Omental fat pad (tissue), 4 donors: ENCODE measurements at places on chromosomes 5 and 9.

DNA sequence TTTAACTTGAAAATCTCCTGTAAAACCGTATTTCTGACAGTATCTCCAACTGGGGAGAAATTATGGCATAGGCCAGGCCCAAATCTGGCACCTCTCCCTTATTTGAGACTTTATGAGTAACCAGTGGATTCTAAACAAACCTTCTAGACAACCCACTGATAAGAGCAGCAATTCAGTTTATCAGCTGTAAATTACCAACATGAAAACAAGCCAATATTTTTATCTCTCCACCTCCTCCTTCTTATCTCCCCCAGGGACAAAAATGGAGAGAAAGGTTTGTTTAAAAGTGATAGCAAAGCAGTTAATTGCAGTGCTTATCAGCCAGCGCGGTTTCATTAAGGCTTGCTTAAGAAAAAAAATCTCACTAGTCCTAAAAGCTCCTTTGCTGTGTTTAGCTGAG is 53.8 kb downstream of the KCNV2 start:
- DNase-seq: no peak

DNA sequence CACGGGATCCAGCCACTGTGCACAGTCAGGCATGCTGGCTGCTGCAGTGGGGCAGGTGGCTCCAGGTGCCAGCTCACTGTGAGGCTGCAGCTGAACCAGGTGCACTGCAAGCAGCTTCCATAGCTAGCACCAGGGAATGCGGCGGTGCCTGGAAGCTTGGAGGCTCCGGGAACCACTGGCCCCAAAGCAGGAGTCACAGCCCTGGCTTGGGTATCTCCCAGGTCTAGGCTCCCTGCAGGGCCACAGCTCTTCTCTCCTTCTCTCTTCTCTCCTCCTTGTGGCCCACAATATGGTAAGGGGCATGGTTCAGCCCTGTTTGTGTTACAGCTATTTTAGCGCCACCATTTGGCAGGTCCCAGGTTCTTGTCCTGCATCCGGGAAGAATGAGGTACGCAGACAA is 6.7 kb upstream of the MTMR12 start:
- no peak for DNase-seq

- DNase-seq: no peak
Observed at GRCh38 chr5:17289681-17290539, 72.5 kb downstream of the BASP1 start.

- DNase-seq: no peak
Observed at GRCh38 chr9:87991151-87991870, 17.0 kb upstream of the CDK20 start.

DNA sequence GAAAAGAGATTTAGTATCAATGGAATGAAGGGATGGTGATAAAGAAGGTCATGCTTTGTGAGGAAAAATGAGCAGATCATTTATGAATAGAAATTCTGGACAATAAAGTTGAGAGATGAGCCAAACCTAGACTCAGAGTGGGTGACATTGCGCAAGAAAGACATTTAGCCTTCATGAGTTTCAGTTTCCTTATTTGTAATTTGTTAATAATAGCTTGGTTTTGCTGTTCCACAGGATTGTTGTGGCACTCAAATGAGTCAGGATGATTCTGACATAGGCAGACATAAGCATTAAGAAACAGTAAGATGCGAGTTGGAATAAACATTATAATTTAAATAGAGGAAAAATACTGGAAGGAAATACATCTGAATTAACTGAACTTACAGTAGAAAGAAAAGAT is 34.8 kb downstream of the ITGA2 start:
- DNase-seq: no peak

- DNase-seq: no peak
Observed at GRCh38 chr5:136075466-136075891, 46.7 kb downstream of the TGFBI start.

GRCh38 chr9:10235376-10235775 is 377.4 kb downstream of the PTPRD start:
- no peak for DNase-seq

DNA sequence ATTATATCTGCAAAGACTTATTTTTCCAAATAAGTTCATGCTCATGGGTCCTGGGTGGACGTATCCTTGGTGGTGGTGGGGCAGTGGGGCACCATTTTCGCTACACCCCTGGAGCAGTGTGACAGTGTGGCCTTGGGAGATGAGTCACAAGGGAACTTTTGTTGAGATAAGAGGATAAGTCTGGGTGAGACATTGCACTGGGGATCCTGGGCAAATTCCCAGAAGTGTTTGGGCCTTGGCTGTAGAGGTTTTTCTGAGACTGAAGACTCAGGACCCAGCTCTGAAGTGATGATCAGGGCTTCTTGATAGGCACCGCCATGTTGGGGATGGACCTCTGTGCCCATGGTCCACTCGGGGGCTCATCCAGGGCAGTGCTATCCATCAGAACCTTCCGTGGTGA is 149.4 kb downstream of the MACROH2A1 start:
- DNase-seq: no peak

- no peak for DNase-seq
Observed at GRCh38 chr5:138018849-138019248, 14.0 kb downstream of the FAM13B start.

- DNase-seq: no peak
Observed at GRCh38 chr5:89337-90286, 2.4 kb upstream of the PLEKHG4B start.

- DNase-seq: no peak
Observed at GRCh38 chr5:91219803-91220371, 163.2 kb downstream of the ARRDC3 start.

GRCh38 chr9:18834740-18835361 is 198.2 kb downstream of the SAXO1 start:
- DNase-seq: no peak

- no peak for DNase-seq
Observed at GRCh38 chr9:102985162-102985895, 9.8 kb upstream of the CYLC2 start.

GRCh38 chr9:551986-552929 is 289.2 kb upstream of the DMRT1 start:
- DNase-seq: no peak

DNA sequence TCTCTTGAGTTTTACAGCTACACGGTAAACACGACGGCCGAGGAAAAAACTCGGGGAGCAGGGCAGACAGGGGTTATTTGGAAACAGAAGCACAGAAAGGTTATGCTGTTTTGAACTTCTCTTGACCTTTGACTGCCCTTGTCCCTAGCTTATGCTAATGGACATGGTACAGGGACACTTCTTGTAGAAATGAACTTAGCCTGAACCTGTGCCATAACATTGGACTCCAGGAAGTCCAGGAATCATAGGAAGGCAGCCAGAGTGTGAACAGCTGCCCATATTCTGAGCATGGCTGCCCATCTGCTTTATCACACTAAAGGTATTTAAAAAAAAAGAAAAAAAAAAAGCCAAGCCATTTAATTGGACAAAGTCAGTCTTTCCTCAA is 46.1 kb downstream of the NR6A1 start:
- no peak for DNase-seq

GRCh38 chr9:114037249-114037648 is 40.9 kb downstream of the AMBP start:
- DNase-seq: no peak

DNA sequence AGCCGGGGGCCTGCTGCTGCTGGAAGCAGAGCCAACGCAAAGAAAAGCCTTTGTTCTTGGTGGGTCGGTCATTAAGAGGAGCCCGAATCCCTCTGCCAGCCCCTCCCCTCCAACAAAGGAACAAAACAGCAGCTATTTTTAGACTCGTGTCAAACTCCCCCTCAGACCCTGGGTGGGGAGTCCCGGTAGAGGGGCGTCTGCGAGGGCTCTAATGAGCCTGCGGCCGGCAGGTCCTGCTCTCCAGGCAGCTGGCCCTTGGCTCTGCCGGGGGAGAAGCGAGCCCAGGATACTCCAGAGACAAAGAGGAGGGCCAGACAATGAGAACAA is 114.0 kb downstream of the LHX2 start:
- DNase-seq: no peak

- DNase-seq: no peak
Observed at GRCh38 chr5:55520117-55520839, 14.5 kb downstream of the PLPP1 start.

DNA sequence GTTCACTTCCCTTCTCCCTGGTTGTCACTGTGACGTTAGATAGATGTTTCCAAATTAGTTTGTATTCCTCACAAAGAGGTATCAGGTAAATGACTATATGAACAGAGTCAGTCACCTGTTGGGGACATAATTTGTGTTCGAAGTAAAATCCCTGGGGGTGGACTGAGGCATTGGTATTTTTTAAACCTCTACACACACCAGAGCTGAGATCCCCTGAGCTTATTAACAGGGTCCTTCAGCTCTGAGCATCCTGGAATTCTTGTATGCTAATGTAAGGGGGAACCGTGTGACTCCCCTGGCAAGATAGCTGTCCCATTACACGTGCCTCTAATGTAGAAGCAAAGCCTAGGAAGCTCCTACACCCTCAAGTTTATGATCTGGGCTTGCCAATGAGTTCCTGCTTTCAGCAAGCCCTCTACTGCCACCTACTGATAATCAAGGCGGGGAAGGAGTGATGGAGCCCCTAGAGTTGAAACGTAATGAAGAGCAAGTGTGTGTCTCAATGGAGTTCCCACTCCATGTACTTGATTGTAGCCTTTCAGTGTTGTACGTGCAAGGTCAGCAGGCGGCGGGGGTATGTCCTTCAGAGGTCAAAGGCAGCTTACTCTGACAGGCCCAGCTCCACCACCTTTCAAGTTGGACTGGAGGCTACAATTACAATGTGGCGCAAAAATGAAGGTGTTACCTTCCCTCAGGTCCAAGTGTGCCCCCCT is 14.4 kb downstream of the PRKACG start:
- DNase-seq: no peak

DNA sequence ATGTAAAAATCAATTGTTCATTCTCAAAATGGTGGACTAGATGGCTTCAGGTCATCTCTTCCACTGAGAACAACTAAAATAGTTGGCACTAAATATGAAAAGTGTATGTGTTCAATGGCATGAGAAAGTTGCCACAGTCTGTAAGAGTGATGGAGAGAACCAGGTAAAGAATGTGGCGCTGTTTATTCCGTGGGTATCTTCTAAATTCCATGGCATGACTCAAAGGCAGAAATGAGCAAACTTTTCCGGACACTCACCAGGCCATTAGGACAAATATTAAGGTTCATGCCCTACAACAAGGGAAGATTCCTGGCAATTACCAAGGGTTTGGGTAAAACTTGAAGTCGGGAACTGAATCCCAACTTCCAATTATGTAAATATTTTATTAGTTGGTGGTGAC is 825.4 kb upstream of the CDH6 start:
- no peak for DNase-seq

- no peak for DNase-seq
Observed at GRCh38 chr5:127343313-127343712, 52.7 kb downstream of the MEGF10 start.

- no peak for DNase-seq
Observed at GRCh38 chr5:107461770-107462169, 209.0 kb downstream of the EFNA5 start.

GRCh38 chr5:9046756-9047481 is 499.0 kb downstream of the SEMA5A start:
- DNase-seq: no peak

DNA sequence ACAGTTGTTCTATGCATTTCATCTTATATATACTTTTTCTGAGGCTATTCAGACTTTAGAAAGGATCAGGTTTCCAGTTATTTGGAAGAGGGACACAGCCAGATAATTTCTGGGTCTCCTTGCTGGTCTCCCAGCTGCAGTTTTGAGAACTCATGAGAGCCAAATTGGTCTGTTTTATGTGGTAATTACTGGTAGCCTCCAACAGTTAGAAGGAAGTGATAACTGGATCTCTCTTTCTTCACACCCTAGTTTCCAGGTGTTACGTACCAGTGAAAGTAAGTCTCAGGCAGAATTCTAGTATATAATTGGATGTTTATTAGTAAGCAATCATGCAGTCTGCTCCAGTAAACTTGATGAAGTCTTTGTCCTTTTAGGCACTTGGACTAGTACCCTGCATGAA is 63.2 kb upstream of the RPS23 start:
- DNase-seq: no peak

DNA sequence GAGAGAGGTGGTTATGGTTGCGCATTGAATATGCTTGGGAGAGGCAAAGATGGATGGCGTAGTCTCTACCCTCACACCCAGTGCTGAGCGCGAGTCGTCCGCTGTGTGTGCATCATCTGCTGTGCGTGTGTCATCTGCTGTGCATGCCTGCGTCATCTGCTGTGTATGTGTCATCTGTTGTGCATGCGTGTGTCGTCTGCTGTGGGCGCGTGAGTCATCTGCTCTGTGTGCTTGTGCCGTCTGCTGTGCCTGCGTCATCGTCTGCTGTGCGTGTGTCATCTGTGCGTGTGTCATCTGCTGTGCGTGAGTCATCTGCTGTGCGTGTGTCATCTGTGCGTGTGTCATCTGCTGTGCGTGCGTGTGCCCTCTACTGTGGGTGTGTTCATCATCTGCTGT is 68.0 kb upstream of the IRX4 start:
- DNase-seq: no peak

DNA sequence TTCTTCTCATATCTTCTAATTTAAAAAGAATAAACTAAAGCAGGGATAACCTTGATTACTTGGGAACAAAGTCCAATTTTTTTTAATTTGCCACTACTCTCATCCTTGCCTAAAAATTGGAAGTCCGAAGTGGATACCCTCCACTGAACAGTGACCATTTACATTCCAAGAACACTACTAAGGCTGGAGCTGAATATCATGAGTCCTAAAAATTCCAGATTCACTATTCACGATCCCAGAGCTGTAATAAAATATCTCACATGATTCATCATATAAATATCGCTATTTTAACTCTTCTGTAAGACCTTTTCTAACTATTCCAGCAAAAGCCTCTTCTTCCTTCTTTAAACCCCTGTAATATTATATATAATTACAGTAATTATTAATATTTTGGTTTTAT is 57.4 kb downstream of the ATPSCKMT start:
- no peak for DNase-seq

DNA sequence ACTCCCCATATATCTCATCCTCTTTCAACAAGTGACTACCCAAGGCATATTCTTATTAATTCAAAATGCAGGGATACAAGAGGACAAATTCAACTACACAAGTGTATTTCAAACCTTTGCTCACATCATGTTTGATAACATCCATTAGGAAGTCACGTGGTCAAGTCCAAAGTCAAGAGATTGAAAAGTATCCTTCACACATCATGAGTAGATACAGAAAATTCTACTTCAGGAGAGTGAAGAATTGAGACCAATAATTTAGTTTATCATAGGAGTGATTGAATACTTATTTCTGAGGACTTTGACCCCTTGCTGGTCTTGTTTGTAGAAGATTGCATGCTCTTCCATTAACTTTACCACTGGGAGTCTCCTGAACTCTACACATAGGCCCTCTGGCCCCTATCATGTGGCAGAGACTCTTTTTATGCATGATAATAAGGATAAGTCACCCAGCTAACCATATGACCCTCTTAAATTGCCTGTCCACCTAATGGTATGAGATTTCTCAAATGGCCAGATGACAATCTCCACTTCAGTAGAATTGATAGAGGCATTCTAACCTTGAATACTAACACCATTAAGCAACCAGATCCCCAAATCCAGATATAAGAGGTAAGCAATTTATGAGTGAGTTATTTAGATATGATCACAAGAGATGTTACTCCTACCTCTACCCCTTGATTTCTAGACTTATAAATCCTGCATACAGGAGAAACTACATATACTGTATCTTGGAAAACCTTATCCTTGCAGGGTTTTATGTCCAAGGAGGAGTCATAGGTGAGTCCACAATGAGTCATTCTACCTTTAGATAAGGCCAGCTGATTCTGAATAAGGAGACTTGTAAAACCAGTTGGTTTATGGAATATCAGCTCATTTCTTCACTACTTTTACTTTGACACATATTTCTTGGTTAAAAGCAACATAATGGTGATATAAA is 26.6 kb upstream of the SLC46A2 start:
- no peak for DNase-seq

- DNase-seq: no peak
Observed at GRCh38 chr9:136197084-136197875, 7.6 kb downstream of the LHX3 start.
